ENCODE measurements at places on chromosomes 7 and 10. TPM values are rescaled to one million over a fixed set of nuclear protein-coding genes. Genes with fewer than 3 reads are reported as not detected.

The TRPV5 gene
- total RNA-seq = not detected

The NRP1 gene
- total RNA-seq = 122 TPM

The TBX20 gene
- not detected for total RNA-seq

The RAPGEF5 gene
- total RNA-seq = 65.8 TPM

The WEE2 gene
- total RNA-seq = not detected

The SLC18A3 gene
- not detected for total RNA-seq

The BTBD16 gene
- not detected for total RNA-seq

The PARP12 gene
- total RNA-seq = 54.6 TPM

The PON3 gene
- not detected for total RNA-seq

The ADCK2 gene
- 46.1 TPM for total RNA-seq

The CLDN12 gene
- total RNA-seq = 55.3 TPM

DNA sequence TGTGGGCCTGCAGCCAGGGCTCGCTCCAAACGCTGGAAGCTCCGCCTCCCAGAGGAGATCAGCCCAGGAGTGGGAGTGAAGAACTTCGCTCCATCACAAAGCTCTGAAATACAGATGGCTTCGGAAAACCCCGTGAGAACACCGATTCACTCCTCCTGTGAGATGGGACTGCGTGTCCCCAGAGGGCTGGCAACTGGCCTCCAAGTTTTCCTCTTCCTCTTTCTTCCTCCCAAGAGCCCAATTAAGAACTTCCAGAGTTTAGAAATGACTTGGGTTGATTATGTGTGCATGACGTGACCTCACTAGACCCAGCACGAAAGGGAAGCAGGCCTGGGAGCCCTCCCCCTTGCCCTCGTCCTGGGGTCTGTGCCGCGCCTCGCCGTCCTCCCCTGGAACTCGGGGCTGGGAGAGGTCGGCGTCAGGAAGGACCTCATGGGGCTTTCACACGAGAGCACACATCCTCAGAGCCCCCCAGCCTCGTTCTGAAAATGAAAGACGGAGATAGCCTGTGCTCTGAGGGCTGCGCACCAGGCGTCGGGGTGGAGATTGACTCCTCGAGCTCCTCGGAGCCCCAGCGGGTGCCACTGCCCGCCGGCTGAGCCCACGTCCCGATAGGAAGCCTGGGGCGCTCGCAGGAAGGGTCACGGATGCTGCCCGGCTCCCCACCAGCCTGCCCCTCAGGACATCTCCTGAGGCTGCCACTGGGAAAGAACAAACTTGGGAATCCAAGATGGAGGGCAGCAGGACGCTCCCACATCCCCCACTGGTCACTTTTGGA is 37.8 kb downstream of the PTPRN2 start:
- no peaks in the 10 kb centered on the region for H3K36me3 ChIP-seq
- H3K27me3 ChIP-seq = no peaks in the 10 kb centered on the region
- no peaks in the 10 kb centered on the region for H3K4me1 ChIP-seq
- no peak overlapping the region for H3K27ac ChIP-seq
- DNase-seq = no peak

GRCh38 chr10:28459453-28460144 is 73.3 kb upstream of the WAC start:
- no peak overlapping the region for H3K27ac ChIP-seq
- no peak overlapping the region for H3K4me3 ChIP-seq
- no peaks in the 10 kb centered on the region for H3K36me3 ChIP-seq
- no peaks in the 10 kb centered on the region for H3K4me1 ChIP-seq

GRCh38 chr7:152674860-152675758 is 832 bp downstream of the XRCC2 start:
- H3K4me1 ChIP-seq = peaks cover 7% of the 10 kb centered on the region
- DNase-seq = no peak
- no peaks in the 10 kb centered on the region for H3K27me3 ChIP-seq

DNA sequence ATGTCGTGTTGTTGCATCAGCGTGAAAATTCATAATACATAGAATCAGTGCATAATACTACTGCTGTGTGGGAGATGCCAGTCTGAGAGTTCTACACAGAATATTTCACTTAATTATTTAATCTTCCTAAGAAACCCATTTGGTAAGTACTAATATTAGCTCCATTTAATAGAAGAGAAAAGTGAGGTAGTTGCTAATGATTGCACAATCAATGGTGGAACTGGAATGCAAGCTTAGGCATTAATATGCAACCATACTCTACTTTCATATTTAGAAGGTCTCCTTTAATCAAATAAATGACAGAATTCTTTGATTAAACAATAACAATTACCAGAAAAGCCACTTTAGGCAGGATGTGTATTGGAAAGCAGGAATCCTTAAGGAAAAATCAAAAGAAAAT is 660.7 kb upstream of the PHF14 start:
- no peak for DNase-seq
- H3K36me3 ChIP-seq = no peaks in the 10 kb centered on the region
- no peaks in the 10 kb centered on the region for H3K27me3 ChIP-seq
- no peak overlapping the region for H3K4me3 ChIP-seq
- no peaks in the 10 kb centered on the region for H3K4me1 ChIP-seq

DNA sequence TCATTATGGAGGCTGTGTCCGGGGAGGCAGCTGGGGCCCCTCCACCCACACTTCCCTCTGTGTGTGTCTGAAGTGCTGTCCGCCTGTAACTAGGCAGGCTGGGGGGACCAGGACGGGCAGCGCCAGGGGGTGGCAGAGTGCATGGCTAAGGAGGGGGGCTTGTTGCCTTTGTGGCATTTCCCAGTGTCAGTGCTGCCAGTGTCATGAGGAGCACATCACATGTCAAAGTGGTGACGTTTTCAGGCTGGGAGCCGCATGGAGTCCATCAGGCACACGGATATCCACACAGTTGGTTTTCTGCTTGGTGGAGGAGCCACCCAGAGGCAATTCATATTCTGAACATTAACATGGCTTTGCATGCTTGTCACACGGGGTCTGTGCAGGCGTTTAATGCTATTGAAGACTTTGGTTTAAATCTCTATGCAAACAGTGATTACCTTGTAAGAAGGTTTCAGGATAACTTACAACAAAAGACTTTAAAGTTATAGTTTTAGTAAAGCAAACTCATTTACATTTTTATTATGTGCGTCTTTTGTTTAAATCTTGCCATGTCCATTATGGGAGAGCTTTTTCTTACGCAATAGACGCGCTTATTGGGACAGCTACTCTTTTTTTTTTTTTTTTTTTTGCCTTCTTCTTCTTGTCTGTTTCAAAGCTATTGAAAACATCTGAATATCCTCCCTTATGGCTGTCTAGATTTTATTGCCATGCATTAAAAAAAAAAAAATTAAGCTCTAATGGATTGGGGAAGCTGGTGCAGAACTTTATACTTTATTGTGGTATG is 52.9 kb downstream of the C10orf67 start:
- no peaks in the 10 kb centered on the region for H3K36me3 ChIP-seq
- H3K4me3 ChIP-seq = no peak overlapping the region
- H3K27me3 ChIP-seq = no peaks in the 10 kb centered on the region
- no peak overlapping the region for H3K27ac ChIP-seq

GRCh38 chr10:118522791-118523498 is 72.5 kb downstream of the PRLHR start:
- no peaks in the 10 kb centered on the region for H3K4me1 ChIP-seq
- no peaks in the 10 kb centered on the region for H3K27me3 ChIP-seq
- DNase-seq = no peak
- H3K36me3 ChIP-seq = no peaks in the 10 kb centered on the region
- H3K27ac ChIP-seq = no peak overlapping the region

GRCh38 chr7:94567396-94567795 is 57.8 kb downstream of the CASD1 start:
- no peaks in the 10 kb centered on the region for H3K27me3 ChIP-seq
- no peak overlapping the region for H3K27ac ChIP-seq
- H3K4me1 ChIP-seq = no peaks in the 10 kb centered on the region
- H3K4me3 ChIP-seq = no peak overlapping the region
- H3K36me3 ChIP-seq = no peaks in the 10 kb centered on the region

GRCh38 chr10:15439341-15439842 is 68.3 kb upstream of the FAM171A1 start:
- peaks cover 4% of the 10 kb centered on the region for H3K4me1 ChIP-seq
- H3K27ac ChIP-seq = peak overlapping the region; percentile 90
- H3K27me3 ChIP-seq = no peaks in the 10 kb centered on the region
- H3K4me3 ChIP-seq = peak overlapping the region; percentile 36

DNA sequence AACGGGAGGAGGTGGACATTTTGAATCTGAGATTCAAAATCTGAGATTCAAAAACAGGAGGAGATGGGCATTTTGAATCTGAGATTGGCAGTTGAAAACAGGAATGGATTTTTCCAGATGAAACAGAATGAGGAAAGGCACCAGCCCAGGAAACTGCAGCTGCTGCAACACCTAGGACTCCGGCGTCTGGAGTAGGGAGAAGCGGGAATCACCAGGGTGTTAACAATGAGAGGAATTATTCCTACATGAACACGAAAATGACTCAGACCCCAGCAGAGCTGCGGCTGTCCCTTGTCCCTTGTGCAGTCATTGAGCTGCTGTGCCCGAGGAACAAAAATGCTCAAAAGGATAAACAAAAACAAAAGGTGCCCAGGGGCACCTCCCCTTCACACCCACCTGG is 59.9 kb upstream of the KAT6B start:
- no peaks in the 10 kb centered on the region for H3K4me1 ChIP-seq
- H3K27ac ChIP-seq = no peak overlapping the region
- no peaks in the 10 kb centered on the region for H3K36me3 ChIP-seq
- no peak overlapping the region for H3K4me3 ChIP-seq
- DNase-seq = no peak
- H3K27me3 ChIP-seq = no peaks in the 10 kb centered on the region

DNA sequence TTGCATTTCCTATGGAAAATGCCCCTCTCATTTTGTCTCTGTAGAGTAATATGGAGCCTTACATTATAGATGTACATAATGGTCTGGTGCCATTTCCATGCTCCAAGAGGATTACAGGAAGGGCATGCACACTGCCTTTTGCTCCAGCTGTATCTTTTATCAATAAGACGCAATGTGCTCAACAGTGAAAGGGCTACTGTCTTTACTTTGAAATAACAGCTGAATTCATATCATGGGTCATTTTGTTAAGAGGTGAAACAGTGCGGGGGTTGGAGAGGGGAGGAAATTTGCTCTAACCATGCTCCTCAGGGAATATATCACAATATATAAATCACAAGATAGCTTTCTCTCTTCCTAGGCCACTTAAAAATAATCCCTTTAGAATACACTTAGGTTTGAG is 77.7 kb downstream of the ICA1 start:
- no peak for DNase-seq
- H3K4me3 ChIP-seq = no peak overlapping the region
- H3K27me3 ChIP-seq = no peaks in the 10 kb centered on the region
- no peaks in the 10 kb centered on the region for H3K36me3 ChIP-seq

GRCh38 chr7:100360135-100360854 is 2.4 kb downstream of the PILRB start:
- H3K36me3 ChIP-seq = peaks cover 86% of the 10 kb centered on the region
- no peaks in the 10 kb centered on the region for H3K27me3 ChIP-seq
- no peak overlapping the region for H3K27ac ChIP-seq
- no peak overlapping the region for H3K4me3 ChIP-seq
- DNase-seq = no peak
- H3K4me1 ChIP-seq = no peaks in the 10 kb centered on the region

DNA sequence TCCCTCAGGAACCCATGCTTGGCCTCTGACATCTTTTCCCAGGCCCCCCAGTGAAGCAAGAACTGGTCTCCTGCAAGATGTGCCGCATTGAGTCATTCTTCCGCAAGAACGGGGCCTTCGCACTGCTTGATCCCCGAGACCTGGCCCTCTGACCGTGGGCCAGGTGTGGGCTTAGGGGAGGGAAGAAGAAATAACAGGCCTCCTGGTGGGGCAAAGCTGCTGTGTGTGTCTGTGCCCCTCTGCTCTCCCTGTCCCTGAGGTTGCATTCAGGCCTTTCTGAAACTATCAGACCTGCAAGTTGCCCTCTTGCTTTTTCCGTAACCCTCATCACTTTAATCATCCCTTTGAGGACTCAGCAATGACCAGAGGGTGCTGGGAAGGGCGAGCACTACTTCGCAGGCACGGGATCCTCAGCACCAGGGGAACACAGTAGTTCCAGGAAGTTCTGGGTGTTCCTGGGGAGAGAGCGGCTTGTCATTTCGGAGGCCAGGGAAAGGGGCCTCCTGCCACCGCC is 6.0 kb downstream of the ATP6V1F start:
- H3K4me3 ChIP-seq = peak overlapping the region; percentile 85
- no peak for DNase-seq
- H3K36me3 ChIP-seq = peaks cover 7% of the 10 kb centered on the region

Data from ascending aorta (tissue), 2 donors.